ENCODE measurements at places on chromosomes 4 and X.

GRCh38 chr4:40190880-40191815, 5.7 kb upstream of the RHOH start:
- peak; percentile 44 for DNase-seq

DNA sequence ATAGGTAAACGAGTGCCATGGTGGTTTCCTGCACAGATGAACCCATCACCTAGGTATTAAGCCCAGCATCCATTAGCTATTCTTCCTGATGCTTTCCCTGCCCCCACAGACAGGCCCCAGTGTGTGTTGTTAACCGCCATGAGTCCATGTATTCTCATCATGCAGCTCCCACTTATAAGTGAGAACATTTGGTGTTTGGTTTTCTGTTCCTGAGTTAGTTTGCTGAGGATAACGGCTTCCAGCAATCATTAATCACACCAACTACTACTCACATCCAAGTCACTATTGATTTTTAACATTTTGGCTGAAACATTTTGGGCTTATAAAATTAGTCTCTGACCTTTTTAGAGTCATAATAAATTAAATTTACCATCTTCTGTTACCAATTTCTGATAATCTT, 205.3 kb downstream of the SPOCK3 start:
- DNase-seq, result no peak

DNA sequence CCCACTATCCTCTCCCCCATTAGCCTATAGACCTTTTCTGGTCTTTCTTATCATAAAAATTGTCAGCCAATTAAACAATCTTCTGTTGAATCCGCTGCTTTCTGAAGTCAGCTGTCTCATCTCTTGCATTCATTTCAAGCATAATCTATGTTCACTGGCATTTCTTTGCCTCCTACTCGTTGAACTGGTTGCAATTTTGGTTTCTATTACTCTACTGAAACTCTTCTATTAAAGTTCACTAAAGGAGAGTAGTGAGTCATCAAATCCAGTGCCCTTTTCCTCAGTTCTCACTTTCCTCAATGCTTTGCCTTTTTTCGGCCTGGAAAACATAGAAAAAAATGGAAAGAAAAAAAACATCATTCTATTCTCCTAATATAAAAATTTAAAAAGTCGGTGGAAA, 23.9 kb upstream of the CXCL13 start:
- DNase-seq, result no peak

DNA sequence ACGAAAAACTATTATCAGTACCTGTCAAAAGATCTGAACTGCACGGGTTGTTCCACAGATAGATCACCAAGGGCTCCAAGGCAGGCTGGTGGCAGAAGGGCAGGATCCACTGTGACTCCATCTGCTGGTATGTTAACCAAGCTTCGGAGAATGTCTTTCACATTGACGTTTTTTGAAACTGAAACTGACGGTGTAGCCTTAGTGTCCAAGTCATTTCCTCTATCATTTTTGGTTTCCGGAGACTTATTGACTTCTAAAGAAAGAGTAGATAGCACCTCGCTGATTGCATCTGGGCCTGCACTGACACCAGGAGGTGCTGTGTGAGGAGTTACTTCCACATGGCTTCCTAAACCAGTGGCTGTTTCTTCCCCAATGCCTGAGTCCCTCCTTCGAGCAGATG, 186.9 kb downstream of the LRBA start:
- no peak for DNase-seq
